ENCODE measurements at places on chromosomes 11 and 22.

DNA sequence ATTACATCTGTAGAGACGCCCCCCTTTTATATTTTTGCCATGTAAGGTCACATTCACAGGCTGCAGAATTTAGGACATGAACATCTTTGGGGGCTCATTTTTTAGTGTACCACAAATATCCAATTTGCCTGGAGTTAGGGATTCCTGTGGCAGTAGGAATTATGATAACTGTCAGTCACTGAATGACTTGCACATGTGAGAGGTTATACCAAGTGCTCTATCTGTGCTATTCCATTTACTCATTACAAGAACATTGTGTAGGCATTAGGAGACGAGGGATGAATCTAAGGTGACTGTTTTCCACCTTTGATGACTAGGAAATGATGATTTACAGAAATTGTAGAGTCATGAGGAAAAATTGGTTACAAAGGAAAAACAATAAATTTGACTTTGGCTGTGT is 79.3 kb downstream of the LIF start:
- DNase-seq, result no peak

DNA sequence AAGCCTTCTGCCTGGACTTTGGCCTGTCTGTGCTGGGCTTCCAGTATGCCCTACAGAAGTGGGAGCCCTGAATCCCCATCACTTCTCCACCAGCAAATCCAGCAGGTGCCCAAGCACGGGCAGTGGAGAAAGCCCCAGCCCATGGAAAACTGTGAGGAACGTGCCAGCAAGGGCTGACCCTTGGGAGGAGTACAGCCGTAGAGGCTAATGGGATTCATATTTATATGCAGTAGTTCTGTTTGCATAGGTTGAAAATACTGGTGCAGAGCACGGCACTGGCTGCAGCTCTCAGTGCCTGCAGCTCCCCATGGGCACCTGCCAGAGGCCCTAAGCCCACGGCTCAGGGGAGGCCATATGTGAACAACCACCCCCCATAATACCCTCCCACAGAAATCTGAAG is 10.1 kb downstream of the NAGA start:
- DNase-seq, result no peak

DNA sequence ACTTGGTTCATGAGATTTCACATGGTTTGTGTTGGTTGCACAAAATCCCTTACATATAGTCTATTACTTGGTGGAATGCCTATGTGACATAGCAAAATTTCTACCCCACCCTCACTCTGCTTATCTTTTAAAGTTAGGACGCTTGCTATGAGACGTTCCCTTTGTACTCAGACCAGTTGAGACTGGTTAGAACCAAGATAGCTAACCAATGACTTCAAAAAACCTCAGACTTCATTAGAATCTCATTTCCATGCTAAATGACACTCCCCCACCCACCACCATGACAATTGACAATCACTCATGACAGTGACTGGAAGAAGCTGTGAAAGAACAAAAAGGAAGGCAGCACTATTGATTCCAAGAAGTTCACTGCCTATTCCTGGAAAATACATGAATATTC is 313.6 kb downstream of the ETS1 start:
- DNase-seq, result no peak

GRCh38 chr22:41043722-41044121 is 48.7 kb upstream of the EP300 start:
- DNase-seq, result no peak

DNA sequence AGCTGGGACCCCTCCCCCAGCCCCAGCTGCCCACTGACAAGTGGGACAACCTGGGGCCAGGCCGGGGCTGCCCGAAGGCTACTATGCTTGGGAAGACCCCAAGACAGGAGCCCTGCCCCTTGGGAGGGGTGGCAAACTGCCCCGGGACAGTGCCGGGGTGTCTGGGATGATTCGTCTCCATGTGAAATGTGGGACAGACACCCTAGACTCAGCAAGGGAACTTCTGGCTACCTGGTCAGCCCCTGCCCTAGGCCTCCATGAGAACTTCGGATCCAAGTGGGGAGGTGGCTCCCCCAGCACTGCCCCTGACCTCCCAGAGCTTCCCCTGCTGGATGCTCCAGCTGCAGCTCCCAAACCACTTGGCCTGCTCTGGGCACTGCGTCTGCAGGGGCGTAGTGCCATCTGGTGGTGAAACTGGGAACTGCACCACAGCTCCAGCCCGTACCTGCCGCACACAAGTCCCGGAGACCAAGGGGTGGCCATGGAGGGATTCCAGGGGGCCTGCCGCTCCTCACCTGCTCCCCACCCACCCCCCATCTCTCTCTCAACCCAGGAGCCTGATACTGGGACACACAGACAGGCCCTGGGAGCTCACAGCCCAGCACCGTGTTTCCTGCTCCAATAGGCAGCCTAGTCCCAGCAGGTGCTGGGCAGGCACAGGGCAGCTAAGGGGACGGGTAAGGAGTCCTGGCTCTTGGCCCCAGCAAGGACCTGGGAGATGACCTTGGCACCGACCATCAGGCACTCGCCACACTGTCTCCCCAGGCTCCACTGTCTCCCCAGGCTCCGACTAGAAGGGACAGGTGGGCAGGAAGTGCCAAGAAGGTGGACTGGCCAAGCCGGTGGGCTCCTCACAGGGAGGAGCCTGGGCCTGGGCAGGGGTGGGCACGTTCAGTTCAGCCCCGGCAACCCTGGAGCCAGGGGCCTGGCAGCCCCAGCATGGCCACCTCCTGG is 194.1 kb downstream of the IGLL1 start:
- peak; percentile 70 for DNase-seq

- no peak for DNase-seq
Measured at GRCh38 chr11:67022341-67022933, 497 bp upstream of the SYT12 start.

DNA sequence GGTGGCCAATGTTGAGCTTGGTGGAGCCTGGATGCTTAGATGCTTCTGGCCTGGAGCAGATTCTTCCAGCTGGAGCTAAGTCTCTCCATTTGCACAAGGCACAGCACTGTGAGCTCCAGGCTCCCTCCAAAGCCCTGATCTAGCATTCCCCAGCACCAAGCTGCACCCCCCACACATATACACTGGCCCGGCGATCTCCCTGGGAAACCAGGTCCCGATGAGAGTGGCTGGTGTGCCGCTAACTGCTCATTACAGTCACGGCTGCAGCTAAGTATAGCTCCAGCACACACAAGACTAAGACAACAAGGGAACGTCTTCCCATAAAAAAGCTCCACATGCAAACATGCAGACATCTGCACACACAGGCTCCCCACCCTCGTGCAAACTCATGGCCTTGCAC is 17.6 kb downstream of the KCNC1 start:
- no peak for DNase-seq

Measured in CD4-positive, alpha-beta T cell treated with Interleukin-1 beta for 1 hour (primary cell).